ENCODE measurements at places on chromosomes 12 and 14.

- DNase-seq = no peak
Measured at GRCh38 chr12:101722392-101722791, 16.9 kb downstream of the SYCP3 start.

DNA sequence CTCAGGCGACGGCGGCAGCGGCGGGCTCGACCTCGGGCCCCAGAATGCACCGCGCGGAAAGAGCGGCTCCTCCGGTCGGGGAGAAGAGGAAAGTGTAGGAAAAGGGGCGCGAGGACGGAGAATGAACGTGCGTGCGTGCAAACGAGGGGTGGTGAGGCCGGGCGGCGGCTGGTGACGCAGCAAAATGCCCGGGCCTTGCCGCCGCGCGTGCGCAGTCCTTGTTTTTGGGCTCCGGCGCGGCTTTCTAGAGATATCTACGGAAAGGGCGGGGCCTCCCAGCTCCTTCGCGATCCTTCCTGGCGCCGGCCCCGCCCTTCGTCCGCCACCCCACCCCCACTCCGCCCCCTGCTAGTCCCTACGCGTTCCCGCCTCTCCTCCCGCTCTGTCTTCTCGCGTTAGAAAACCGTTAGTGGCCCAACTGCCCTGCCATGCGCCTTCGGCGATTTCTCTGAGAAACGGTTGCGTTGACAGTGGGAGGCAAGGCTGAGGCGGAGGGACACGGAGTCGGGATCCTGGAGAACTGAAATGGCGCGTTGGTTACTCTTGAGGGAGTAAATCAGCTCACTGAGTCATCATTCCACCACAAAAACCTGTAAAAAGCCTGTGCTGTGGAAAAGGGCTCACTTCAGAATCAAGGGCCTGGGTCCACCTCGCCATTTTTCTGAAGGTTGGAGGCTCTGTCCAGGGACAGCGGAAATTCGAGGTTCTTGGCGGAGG lies at the start of gene PTGES3:
TSS of gene PTGES3 (minus strand) at position 156 of the 717 bp plus-strand sequence. CDS start 285 bp downstream, outside the sequence.
- DNase-seq = peak; percentile 97

DNA sequence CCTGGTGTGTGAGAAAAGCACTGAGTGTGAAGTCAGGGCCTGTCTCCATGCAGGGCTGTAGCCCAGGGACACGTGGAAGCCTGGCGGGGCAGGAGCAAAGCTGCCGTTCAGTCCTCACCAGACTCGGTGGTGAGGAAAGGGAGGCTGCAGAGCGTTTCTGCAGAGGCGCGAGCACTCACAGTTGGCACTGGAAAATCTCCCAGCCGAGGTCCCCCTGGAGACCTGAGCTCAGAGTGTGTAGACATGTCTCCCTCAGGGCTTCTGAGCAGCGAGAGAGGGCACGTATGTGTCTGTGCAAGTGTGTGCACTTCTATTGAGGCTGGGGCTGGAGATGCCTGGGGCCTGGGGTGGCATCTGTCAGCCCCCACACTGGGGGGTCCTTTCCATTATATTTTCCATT lies 11.0 kb upstream of the HHIPL1 start:
- DNase-seq = no peak

DNA sequence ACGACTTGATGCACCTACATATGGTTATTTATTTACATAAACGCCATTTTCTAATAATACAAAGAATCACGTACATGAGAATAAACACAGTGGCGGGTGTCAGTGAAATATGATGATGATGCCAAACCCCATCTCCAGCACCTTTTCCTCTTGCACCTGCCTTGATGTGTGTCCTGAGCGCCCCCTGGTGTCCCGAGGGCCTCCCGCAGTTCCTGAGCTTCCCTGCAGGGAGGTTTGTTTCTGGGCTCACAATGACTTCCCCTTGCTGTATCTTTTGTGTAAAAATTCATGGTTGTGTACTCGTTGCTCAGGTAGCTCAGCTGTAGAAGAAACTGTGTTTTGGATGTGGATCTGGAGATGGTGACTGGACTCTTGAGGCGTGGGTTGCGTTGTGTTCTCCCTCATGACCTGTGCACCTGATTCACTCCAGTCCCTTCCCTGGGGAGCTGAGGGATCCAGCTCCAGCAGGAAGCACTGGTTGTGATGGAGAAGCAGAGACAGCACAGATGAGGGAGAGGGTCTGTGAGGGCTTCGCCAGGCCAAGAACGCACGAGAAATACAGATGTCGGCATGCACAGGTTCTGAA lies 1037.8 kb downstream of the TMEM121 start:
- DNase-seq = no peak

DNA sequence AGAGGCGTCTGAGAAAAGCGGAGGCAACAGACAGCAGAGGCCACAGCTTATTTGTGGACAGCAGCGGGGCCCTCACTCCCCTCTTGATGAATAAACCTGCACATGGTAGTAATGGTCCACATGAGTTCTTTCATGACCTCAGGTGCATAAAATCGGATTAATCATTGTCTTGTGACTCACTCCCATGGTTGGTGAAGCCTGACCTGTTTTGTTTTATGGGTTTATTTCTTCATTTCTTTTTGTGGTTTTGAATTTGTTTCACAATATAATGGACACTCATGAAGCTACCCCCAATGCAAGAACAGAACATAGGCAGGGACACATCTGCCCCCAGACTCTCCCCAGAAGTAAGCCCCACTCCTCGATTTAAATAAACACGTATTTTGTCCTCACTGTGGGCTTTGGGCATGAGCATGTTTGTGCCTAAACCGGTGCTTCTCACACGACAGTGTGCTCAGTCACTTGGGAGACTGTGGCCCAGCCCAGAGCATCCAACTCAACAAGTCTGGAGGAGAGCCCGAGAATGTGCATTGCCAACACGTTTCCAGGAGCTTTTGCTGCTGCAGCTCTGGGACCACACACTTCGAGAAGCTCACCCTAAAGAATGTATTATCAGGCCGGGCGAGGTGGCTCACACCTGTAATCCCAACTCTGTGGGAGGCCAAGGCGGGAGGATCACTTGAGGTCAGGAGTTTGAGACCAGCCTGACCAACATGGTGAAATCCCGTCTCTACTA lies 116.1 kb downstream of the SCARB1 start:
- peak; percentile 56 for DNase-seq

GRCh38 chr14:90560991-90561390 lies 164.2 kb downstream of the CALM1 start:
- no peak for DNase-seq

DNA sequence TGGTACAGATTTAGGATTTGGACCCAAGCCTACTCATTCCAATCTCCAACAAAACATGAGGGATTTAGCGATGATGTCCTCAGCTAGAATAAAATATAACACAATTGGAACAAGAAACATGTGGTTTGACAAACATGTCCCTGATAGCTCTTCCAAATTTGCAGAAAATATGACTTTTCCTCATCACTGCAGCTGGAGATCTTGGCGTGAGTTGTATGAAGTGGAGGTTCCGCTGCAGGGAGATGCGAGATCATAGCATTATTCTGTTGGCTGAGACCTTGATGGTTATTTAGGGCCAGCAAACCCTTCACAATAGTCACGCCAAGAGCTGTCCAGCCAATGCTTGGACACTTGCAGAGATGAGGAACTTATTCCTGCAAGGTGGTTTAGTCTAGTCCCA lies 413.4 kb upstream of the TBX3 start:
- DNase-seq = no peak

DNA sequence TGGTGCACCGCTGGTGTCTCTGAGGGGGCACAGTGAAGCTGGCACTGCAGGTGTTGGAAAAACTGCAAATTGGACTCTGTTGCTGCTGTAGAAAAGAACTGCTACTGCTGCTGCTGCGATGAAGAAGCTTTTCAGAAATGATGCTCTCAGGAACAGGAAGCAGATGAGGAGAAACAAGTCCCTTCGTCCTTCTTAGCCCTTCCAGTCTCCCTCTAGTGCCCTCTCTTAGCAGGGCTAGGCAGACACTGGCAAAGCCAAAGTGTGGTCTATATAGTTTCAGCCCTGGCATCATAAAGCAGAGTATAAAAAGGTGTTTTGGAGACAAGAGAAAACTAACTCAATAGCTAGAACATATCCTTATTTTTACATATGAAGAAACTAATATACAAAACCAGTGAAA lies 174.5 kb downstream of the MYRFL start:
- DNase-seq = no peak

GRCh38 chr14:55762595-55763232 lies 182.7 kb downstream of the KTN1 start:
- DNase-seq = no peak

GRCh38 chr12:47554046-47554653 lies 151.7 kb downstream of the RPAP3 start:
- DNase-seq = no peak

DNA sequence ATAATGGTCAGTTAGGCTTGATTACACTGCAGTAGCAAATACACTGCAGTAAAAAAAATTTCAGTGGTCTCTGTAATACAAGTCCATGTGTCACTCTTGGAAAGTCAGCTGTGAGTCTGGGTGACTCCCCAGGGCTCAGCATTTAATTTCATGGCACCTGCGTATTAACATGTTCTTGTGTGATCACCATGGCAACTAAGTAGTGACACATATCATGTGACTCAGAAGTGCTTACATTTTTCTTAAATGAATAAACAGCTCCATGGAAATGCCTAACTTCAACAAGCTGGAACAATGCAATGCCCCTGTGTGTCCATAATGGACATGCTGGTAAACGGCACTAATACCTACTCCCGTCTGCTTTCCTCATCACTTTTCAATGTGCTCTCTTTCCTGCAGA lies 88.5 kb upstream of the ANO4 start:
- DNase-seq = peak; percentile 57

- DNase-seq = no peak
Measured at GRCh38 chr14:70186900-70187451, 1.8 kb downstream of the SLC8A3 start.
